ENCODE measurements at places on chromosomes 1 and 21.
A peak's percentile ranks its signal among the peaks of the same experiment; 100 is the strongest.

DNA sequence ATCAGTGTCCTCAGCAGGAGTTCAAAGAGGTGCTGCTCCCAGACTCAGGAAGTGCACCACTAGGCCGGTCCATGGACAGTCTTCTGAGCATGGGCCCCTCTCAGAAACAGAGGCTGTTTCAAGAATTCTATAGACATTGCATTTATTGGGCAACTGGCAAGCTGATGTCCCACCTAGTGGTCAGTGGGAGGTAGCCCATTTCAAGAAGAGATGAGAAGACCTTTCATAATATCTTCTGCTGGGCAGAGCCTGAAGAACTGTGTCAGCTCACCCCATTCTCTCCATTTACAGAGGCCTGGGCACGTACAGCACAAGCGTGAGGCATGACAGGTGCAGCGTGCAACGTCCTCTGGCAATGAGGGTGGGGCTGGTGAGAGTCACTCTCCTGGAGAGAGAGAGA lies 216.0 kb downstream of the DYRK1A start:
- DNase-seq: peak; percentile 56

DNA sequence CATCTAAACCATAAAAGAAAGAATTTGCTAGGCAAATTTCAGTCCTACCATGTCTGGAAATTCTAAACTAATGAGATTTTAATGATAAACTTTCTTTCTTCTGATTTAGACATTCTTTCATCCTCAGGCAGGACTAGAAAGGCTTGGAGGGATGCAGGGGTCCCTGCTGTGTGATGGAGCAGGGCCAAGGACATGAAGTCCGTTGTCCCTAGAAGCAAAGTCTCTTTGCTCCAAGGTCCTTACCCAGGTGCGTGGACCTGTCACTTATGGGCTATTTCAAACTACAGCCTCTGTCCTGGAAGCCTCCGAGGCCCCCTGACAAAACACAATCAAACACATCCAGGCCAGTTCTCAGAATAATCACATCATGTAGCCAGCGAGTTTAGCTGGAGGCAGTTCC lies 26.6 kb downstream of the URB1 start:
- no peak for DNase-seq

- DNase-seq: no peak
Observed at GRCh38 chr1:7785108-7785507, 1.0 kb downstream of the PER3 start.

- DNase-seq: no peak
Observed at GRCh38 chr21:44846485-44847260, 26.8 kb downstream of the PTTG1IP start.

DNA sequence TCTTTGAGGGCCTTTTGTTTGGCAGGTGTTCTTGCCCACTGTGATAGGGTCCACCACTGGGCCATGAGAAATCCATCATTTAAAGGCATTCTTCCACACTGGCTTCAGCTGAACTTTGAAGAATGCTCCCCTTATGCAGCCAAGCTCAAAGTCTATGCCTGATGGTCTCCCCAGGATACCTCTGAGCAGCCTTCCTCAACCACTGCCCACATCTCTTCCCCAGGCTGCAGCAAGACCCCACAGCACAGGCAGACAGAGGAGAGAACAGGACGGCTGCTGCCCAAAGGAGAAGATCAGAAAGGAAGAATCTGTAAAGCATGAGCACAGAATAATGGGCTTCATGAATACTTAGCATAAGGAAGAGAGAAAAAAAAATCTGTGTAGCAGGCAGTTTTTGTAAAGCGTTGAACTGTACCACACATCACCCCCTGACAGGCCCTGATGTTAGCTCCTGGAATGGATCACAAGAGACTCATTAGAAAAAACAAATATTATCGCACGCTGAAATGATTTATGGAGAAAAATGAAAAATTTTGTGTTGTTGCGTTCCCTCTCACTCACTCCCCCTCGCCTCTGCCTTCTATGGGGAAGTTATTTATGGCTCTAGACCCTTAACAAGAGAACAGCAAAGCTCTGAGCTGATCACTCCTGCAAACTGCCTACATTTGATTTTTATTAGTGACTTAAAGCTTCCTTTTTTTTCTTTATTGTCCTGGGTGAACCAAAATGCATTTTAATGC lies 134.1 kb downstream of the TMEM53 start:
- no peak for DNase-seq

- DNase-seq: no peak
Observed at GRCh38 chr1:155697046-155697445, 8.2 kb downstream of the DAP3 start.

DNA sequence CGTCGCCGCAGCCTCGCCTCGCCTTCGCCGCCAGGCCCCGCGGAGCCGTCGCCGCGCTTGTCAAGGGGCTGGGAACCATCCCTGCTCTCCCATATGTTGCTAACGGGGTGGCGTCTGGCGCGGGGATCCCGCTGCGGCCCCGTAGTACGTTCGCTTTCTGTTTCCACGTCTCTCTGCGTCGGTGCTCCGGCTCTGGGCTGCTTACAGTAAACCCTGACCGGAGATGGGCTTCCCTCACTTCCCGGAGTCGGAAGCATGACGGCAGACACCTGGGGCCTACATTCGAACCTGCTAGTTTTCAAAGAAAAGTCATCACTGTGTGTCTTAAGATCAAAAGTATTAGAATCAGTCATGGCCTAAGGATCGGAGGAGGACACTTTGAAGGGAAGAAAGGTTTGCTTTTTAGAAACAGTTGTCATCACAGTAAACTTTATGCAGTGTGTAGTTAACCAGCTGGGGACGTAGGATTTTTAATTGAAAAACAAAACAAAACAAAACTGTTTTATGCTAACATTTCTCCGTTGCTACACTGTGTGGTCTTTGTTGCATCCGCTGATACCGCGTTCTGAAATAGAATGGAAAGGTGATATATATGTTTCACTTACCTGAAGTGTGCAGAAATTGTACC lies 69.0 kb downstream of the SLC35A3 start:
- DNase-seq: peak; percentile 56

DNA sequence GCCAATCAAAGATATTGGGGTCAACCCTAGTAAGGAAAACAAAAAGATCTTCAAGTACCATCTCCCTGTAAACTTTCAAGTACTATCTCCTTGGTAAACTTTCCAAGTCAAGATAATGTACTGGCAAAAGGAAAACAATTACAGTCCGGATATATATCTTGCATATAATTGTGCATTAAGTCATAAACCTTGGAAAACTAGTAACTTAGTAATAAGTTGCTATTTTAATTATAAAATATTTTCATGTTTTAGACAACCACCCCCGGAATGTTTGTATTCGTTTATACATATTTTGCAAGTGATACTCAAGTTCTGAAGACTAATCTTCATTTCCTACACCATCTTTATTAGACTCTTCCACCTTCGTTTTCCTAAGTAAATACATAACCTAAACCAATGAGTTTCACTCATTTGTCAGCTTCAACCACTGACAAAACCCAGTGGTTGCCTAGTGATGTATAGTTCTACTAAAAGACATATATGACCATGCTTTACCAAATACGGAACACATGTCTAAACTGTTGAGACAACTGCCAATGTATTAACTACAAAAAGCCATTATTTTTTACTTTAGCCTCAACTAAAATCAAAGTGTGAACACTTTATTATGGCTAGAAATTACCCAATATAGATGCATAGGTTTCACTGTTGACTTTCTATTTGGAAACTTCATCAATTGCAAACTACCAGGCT lies 1.7 kb downstream of the AKT3 start:
- DNase-seq: no peak

GRCh38 chr1:21638531-21639341 lies 30.4 kb downstream of the RAP1GAP start:
- no peak for DNase-seq

DNA sequence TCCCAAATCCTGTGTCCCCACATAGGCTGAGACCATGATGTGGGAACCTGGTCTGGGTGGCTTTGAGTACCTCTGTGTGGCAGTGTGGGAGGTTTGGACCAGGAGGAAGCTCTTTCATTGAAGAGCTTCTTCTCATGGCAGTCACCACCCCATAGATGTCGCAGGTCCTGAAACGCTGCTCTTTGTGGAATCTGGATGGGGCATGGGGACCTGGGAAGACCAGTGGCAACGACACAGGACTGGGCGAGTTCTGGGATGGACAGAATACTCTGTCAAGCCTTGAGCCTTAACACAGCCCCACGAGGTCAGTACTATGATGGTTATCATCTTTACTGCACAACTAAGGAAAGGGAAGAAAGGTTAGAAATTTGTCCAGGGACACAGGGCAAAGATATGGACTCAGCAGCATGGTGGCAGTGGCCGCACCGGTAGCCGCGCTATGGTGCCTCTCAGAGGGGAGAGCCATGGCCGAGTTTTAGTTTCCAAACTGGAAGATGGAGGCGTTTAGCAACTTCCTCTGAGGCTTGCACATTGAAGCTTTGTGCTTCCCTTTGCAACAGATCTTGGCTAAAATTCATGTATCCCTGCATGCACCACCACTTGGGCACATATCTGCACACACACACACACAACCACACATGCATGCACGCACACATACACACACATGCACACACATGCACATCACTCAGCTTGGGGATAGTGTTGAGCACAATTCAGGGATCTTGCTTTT lies 117.7 kb upstream of the C1orf174 start:
- no peak for DNase-seq

GRCh38 chr1:182446033-182446669 lies 3.8 kb upstream of the RGSL1 start:
- peak; percentile 33 for DNase-seq

- DNase-seq: no peak
Observed at GRCh38 chr1:95071539-95071938, 1.2 kb downstream of the ALG14 start.

DNA sequence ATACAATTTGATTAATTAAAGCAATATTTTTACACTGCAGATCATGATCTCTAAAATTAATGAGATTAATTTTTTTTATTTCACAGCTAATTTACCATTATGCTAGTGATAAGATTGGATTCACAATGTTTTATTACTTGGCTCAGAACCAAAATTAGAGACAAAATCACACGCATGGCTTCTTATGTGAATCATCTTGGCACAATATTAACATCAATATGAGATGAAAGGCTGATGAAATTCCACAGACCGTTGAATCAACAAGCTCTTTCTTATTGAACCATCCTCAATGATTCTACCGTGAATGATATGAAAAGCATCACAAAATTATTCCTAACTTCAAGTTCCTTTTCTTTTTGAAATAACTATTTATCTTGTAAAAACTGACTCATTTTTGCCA lies 544.9 kb downstream of the KCNT2 start:
- no peak for DNase-seq

DNA sequence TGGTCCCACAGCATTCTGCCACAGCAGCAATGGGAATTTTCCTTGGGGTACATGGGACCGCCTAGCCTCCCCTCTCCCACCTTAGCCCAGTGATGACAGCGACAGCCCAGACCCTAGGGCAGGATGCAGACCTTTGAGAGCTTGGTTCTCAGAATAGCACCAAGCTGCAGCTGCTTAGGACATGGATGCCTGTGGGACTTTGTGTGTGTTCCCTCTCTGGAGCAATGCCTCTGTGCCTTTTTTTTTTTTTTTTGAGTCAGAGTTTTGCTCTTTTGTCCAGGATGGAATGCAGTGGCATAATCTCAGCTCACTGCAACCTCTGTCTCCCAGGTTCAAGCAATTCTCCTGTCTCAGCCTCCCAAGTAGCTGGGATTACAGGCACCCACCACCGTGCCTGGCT lies 44.2 kb upstream of the AK4 start:
- no peak for DNase-seq

DNA sequence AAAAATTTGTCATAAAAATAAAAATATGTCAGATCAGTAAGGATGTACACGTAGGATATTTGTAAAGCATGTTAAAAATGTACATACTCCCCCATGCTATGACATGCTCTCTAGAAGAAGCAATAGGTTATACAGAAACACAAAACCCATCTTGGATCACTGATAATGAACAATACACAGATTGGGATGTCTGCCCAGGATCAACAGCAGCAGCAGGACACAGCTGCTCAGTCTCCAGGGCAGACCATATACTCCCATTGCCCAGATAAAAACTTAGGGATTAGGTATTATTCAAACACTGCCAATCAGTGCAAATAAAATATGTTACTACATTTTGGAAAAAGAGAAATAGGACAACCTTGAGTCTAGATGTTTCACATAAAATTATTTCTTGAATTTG lies 39.0 kb downstream of the DAB1 start:
- no peak for DNase-seq

- no peak for DNase-seq
Observed at GRCh38 chr1:42153624-42154023, 414 bp downstream of the GUCA2B start.

GRCh38 chr1:31371121-31371959 lies 1.5 kb downstream of the FABP3 start:
- DNase-seq: no peak

DNA sequence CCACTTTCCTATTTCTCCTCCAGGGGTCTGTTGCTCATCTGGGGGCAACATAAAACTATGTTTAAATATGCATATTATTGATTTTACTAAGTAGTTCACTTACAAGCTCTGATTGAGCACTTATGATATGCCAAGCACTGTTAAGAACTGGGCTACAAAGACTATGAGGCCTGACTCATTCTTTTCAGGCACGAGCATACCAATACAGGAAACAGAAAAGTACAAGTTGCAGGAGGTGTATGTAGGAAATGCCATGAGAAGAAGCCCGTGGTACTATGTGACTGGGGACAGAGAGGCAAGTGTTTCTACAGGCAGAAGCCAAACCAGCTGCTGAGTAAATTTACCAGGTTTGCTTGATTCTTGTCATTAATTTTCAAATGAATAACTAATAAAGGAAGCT lies 120.4 kb upstream of the PTGFR start:
- DNase-seq: no peak

GRCh38 chr1:71944006-71944405 lies 338.3 kb downstream of the NEGR1 start:
- DNase-seq: no peak

DNA sequence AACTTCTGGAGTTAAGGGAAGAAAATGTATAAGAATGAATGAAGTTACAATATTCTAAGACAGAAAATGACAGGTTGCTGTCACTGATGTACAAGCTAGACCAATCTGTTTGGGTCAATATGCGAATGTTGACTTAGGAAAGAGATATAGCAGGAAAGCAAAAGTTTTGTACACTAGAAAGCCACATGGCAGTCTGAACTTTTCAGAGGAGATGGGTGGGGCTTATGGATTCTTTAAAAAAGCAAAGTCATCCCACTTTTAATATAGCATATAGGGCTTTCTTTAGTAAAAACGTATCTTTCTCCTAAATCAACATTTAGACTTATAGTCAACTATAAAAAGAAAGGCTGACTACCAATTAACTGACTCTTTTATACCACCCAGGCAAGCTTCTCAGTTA lies 381.2 kb downstream of the PTPRC start:
- DNase-seq: no peak

- no peak for DNase-seq
Observed at GRCh38 chr1:53276153-53276901, 38.0 kb upstream of the MAGOH start.

- DNase-seq: no peak
Observed at GRCh38 chr1:118650107-118650807, 337.9 kb downstream of the TBX15 start.

DNA sequence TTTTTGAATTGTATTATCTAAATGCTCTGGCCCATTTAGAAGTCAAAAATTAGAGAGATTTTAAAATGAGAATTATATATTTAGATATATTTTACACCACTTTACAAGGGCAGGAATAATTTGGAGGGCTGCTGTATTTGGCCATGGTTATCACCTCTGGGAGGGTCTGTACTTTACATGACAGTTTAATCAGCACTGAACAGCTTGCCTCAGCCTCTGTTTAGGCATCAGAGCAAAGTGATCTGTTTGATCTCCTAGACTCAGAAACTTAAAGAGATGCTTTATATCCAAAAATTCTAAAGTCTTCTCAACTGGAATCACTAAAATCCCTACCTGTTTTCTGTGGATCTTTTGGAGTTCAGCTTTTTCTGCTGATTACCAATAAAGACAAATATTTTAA lies 5.4 kb upstream of the SPTA1 start:
- no peak for DNase-seq

GRCh38 chr1:10682449-10683309 lies 113.8 kb downstream of the CASZ1 start:
- DNase-seq: no peak

Data from BE2C (cell line).